CD8-positive, alpha-beta T cell (primary cell): ENCODE measurements at places on chromosomes 5 and 9.

- DNase-seq, result no peak
Observed at GRCh38 chr5:115350894-115351293, 54.4 kb upstream of the CCDC112 start.

DNA sequence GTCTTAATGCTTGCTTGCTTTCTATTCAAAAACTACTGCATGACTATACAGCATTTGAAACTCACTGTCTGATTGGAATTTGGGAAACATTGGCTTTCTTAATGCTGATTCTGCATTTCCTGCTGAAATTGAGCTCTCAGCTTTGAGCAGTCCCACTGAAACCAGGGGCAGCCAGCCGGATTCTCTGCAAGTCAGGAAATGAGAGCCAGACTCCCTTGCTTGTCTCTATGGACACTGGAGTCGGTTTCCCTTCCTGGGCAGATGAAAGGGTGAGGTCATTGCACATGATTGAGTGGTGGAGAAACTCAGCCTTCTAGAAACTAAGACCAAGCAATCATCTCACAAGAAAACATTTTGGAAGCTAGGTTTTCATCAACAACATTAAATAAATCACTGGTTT, 119.7 kb upstream of the SPATA31C2 start:
- no peak for DNase-seq

DNA sequence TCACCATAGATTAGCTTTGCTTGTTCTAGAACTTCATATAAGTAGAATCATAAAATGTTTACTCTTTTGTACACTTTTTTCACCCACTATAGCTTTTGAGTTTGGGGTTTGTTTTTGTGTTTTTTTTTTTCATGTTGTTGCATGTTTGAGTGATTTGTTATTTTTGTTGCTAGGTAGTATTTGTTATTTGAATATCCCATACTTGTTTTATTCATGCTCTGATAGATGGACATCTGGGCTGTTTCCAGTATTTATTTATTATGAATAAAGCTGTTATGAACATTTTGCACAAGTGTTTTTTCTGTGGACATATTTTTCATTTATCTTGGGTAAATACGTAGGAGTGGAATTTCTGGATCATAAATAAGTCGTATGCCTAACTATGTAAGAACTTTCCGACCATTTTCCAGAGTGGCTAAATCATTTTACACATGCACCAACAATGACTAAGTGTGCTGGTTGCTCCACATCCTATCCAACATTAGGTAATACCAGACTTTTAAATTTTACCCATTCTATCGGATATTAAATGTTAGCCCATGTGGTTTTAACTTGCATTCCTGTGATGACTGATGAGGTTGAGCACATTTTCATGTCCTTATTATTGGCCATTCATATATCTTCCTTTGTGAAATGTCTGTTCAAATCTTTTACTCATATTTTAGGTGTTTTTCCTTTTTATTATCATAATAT, 69.1 kb upstream of the NR4A3 start:
- no peak for DNase-seq

DNA sequence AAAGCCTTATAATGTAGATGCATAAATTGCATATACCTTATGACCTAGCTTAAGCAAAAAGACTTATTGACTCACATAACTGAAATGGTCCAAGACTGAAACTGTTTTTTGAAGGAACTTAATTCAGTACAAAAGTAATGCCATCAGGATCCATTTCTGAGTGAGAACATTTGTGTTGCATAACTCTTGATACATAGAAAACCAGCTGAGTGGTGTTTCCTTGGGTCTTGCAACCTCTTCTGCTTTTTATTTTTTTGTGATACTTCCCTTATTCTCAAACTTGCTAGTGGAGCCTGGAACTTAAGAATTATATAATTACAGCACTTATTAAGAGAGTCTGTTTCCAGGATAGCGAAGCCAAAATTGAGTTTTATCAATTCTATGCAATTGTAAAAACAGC, 272.0 kb downstream of the MAN2A1 start:
- DNase-seq, result no peak

DNA sequence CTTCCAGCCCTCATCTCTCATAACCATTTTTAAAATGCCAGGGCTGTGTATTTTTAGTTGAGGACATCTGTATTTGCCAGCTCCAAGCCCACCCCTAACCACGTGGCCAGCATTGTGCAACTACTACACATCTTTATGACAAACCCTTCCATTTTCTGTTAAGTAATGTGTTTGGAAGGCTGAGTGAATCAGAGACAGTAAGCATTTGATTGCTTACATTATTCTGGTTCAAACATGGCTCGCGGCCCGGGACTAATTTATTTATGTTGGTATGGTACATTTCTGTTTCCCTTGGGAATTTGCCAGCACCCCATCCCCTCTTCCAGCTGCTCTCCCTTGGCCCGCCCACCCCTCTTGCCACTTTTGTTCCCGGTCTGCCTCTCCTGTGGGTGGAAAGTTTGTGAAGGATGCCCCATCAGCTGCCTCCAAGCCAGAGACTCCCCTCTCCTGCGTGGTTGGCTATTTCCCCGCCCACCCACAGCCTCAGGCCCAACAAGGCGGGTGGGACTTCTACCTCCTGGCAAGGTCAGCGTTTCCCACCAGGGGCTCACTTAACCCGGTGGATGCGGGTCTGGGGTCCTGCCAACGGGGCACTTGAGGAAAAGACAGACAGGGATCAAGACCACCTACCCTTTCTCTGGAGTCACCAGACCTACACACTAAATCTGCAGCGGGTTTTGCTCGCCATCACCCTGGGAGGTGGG, 162.2 kb downstream of the HSD17B3 start:
- no peak for DNase-seq

- DNase-seq, result peak; percentile 13
Observed at GRCh38 chr9:99595796-99596195, 225.9 kb upstream of the NR4A3 start.

DNA sequence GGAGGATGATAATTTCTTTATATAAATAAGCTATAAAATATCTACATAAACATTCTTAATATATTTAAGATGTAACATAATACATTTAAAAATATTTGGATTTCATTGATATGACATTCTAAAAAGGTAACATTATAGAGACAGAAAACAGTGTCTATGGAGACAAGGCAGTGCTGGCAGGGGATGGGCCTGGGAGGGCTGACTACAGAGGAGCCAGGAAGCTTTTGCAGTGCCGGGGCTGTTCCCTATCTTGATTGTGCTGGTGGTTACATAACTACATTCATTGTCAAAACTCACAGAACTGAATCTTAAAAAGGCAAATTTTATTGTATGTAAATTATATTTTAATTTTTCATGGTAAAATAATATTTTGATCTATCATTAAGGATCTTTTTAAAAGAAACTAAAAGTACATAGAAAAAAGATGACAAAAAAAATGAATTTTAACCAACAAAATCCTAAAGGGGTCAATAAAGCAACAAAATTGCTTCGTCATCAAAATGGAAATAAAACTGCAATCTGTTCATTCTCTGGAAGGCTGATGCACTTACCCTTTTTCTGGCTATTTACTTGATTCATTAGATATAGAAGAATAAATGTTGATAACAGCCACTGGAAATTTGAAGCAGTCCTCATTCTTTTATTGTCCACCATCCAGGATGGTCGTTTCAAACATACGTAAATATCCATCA, 26.3 kb downstream of the LIFR start:
- DNase-seq, result no peak

DNA sequence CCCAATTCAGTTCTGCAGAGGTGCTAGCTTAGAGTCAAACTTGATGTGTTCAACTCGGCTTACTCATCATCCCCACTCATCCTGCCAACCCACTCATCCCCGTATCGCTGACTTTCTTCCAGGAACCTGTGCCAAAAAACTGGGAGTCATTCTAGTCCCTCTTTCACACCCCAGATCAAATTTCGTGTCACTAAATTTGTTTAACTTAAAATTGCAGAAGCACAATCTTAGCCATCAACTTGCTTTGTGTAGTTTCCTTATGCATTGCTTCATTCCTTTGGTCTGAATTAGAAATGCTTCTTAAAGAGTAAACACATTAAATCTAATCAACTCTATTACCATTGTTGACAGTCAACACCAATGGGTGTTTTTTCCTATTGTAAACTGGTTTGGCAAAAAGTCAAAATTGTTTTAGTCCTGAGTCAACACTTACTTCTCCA, 162.4 kb downstream of the TTC39B start:
- no peak for DNase-seq

GRCh38 chr9:112558476-112558875, 71.8 kb downstream of the KIAA1958 start:
- DNase-seq, result no peak

- no peak for DNase-seq
Observed at GRCh38 chr9:99085949-99086948, 18.7 kb upstream of the TGFBR1 start.

GRCh38 chr9:10238087-10238486, 374.7 kb downstream of the PTPRD start:
- no peak for DNase-seq

GRCh38 chr5:159965031-159965837, 43.7 kb upstream of the TTC1 start:
- no peak for DNase-seq

DNA sequence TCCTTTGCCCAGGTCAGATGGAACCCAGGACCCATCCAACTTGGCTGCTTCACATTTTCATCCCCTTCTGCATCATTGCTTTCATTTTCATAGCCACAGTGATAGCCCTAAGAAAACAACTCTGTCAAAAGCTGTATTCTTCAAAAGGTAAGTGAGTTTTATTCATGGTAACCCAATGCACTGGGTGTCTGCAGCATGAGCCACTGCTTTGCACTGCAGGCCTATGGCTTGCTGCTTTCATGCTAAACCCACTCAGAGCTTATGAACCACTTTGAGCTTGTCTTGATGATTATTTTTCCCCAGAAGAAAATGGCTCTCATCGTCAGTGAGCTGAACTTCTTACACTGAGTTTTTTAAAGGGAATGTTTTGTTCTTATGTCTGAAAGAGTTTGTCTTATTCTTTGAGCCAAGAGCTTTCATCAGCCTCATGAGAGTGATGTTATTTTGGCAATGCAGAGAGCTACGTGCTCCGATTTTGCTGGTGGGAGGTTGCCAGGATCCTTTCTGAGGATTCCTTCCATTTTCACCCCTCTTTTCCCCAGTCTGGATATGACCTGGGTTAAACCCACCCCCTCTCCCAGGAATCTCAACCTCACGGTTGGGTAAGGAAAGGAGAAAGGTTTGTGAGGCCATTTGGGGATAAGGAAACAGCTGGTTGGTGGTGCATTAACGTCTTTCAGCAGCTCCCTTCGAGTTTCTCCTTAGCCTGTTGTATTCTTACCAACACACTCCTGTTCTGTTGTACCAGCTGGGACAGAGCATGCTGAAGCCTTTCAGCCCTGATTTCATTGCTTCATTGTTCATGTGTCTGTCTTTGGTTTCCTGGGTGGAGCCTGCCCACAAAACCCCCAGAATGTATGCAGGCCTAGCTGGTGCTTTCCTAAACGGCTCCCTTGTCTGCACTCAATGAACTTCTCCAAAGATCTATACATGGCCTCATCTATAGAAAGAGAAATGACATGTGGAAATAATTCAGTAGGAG, 47.6 kb downstream of the PDCD1LG2 start:
- DNase-seq, result peak; percentile 54

GRCh38 chr9:134004881-134005280, 12.8 kb upstream of the VAV2 start:
- DNase-seq, result no peak

GRCh38 chr9:133563291-133563796, 28.8 kb downstream of the ADAMTSL2 start:
- DNase-seq, result no peak

DNA sequence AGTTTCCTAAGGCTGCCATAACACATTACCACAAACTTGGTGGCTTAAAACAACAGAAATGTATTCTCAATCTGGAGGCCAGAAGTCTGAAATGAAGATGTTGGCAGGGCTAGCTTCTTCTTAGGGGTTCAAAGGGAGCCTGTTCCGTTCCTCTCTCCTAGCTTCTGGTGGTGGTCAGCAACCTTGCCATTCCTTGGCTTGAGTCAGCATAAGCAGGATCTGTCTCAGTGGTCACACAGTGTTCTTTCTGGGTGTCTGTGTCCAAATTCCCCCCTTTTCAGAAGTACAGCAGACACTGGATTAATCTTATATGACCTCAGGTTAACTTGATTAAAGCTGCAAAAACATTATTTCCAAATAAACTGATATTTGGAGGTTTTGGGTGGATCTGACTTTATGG, 2.1 kb upstream of the OSMR start:
- no peak for DNase-seq

DNA sequence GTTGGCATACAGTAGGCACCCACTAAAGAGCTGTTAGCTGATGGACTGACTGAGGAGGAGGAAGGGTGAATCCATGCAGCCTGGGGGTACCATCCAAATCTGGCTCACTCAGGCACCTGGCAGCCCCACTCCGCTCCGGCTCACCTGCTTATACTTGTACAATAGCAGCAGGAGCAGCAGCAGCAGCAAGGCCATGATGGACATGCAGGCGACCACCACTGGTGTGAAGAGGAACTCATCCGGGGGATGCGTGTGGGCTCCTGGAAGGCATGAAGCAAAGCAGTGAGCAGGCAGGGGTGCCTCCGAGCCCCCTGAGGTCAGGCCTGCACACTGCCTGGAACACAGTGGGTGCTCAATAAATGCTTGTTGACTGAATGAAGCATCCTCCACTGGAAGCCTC, 18.3 kb downstream of the CSF1R start:
- DNase-seq, result no peak

GRCh38 chr9:85900504-85901201, 40.3 kb upstream of the NAA35 start:
- DNase-seq, result peak; percentile 61

- DNase-seq, result no peak
Observed at GRCh38 chr9:79806086-79806485, 234.3 kb downstream of the TLE4 start.

GRCh38 chr9:117714282-117714681, 10.1 kb downstream of the TLR4 start:
- no peak for DNase-seq

- no peak for DNase-seq
Observed at GRCh38 chr5:74055486-74056106, 429.6 kb downstream of the ARHGEF28 start.

- DNase-seq, result no peak
Observed at GRCh38 chr5:72392326-72392733, 72.2 kb downstream of the PTCD2 start.

- no peak for DNase-seq
Observed at GRCh38 chr5:36730537-36731216, 124.3 kb downstream of the SLC1A3 start.

GRCh38 chr5:81397176-81397575, 3.2 kb upstream of the ACOT12 start:
- DNase-seq, result no peak

DNA sequence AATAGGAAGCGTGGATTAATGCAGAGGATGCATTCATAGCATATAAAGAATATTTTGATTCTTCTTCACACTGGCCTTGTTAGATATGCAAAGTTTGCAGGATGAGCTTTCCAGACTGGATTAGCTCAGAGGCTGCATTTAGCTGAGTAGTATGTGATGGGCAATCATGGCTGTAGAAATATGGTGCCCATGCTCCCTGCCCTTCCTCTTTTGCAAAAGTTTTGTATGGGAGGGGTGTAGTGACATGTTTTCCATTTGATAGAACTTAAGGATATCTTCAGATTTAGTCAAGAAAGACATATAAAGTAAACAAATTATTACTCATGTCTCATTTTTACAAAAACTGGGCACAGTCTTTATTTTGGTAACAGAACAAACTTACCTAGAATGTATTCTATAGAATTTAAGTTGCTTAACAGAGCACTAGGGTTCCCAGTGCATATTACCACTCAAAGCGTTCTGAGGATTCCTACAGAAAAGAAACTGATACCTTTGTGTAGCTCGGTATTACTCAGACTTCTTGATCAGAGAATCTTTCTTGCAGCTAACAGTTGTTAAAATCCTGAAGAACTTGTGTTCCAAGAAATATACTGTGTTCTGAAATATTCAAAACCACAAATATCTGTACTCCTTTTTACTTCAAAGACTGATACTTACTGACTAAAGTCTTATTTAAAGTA, 9.8 kb downstream of the GTF3C4 start:
- no peak for DNase-seq
